ENCODE measurements at places on chromosomes 5 and 9. TPM values are rescaled to one million over a fixed set of nuclear protein-coding genes. Genes with fewer than 3 reads are reported as not detected.

- H3K4me3 ChIP-seq = no peak overlapping the region
- no peaks in the 10 kb centered on the region for H3K36me3 ChIP-seq
- no peak for DNase-seq
- H3K27me3 ChIP-seq = no peaks in the 10 kb centered on the region
Measured at GRCh38 chr5:115298811-115299210, 2.4 kb upstream of the CCDC112 start.

DNA sequence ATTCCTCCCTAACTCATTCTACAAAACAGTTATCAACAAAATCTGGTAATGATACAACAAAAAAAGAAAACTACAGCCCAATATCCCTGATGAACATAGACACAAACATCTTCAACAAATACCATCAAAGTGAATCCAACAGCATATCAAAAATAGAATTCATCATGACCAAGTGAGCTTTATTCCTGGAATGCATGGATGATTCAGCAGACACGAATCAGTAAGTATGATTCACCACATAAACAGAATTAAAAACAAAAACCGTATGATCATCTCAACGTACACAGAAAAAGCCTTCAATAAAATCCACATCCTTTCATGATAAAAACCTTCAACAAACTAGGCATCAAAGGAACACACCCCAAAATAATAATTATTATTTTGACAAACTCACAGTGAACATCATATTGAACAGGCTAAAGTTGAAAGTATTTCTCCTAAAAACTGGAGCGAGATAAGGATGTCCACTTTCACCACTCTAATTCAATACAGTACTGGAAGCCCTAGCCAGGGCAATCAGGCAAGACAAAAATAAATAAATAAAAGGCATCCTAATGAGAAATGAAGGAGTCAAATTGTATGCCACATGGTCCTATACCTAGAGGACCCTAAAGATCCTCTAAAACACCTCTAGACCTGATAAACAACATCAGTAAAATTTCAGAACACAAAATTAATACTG is 305.1 kb upstream of the RGMB start:
- no peak overlapping the region for H3K27ac ChIP-seq
- no peak for DNase-seq
- no peak overlapping the region for H3K4me3 ChIP-seq

GRCh38 chr5:75524591-75524990 is 12.9 kb downstream of the POLK start:
- H3K27ac ChIP-seq = no peak overlapping the region
- H3K36me3 ChIP-seq = no peaks in the 10 kb centered on the region
- DNase-seq = no peak
- H3K4me3 ChIP-seq = no peak overlapping the region
- no peaks in the 10 kb centered on the region for H3K4me1 ChIP-seq

Gene SLC1A1
- total RNA-seq = 6.5 TPM

- H3K36me3 ChIP-seq = no peaks in the 10 kb centered on the region
- H3K4me1 ChIP-seq = no peaks in the 10 kb centered on the region
- no peaks in the 10 kb centered on the region for H3K27me3 ChIP-seq
- H3K4me3 ChIP-seq = no peak overlapping the region
- no peak for DNase-seq
- no peak overlapping the region for H3K27ac ChIP-seq
Measured at GRCh38 chr9:3836011-3836410, 310.2 kb upstream of the RFX3 start.

GRCh38 chr9:106718936-106719335 is 144.0 kb upstream of the ZNF462 start:
- no peak overlapping the region for H3K27ac ChIP-seq
- H3K4me3 ChIP-seq = no peak overlapping the region
- DNase-seq = no peak
- no peaks in the 10 kb centered on the region for H3K4me1 ChIP-seq
- H3K36me3 ChIP-seq = no peaks in the 10 kb centered on the region
- H3K27me3 ChIP-seq = no peaks in the 10 kb centered on the region

DNA sequence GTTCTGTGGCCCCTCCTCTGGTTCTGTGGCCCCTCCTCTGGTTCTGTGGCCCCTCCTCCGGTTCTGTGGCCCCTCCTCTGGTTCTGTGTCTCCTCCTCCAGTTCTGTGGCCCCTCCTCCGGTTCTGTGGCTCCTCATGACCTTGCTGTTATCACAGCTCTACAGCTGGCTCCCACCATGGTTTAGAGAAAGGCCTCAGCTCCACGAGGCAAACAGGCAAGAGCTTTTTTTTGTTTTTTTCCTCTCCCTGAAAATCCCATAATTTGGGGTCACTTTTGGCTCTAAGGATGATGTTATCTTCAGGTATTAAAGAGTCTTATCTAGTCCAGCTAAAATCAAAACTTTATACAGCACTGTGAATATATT is 31.8 kb downstream of the C5orf15 start:
- H3K27ac ChIP-seq = no peak overlapping the region
- no peak for DNase-seq
- H3K27me3 ChIP-seq = no peaks in the 10 kb centered on the region
- no peak overlapping the region for H3K4me3 ChIP-seq
- peaks cover 11% of the 10 kb centered on the region for H3K4me1 ChIP-seq
- H3K36me3 ChIP-seq = no peaks in the 10 kb centered on the region

Gene ZNF658
- not detected for total RNA-seq

- H3K4me3 ChIP-seq = no peak overlapping the region
- no peak for DNase-seq
- no peaks in the 10 kb centered on the region for H3K36me3 ChIP-seq
- H3K27ac ChIP-seq = no peak overlapping the region
- no peaks in the 10 kb centered on the region for H3K4me1 ChIP-seq
- H3K27me3 ChIP-seq = no peaks in the 10 kb centered on the region
Measured at GRCh38 chr5:53039855-53040254, 50.7 kb downstream of the ITGA2 start.

- H3K36me3 ChIP-seq = no peaks in the 10 kb centered on the region
- no peak overlapping the region for H3K4me3 ChIP-seq
- DNase-seq = no peak
- H3K27ac ChIP-seq = no peak overlapping the region
Measured at GRCh38 chr5:34584165-34584564, 72.0 kb upstream of the RAI14 start.

DNA sequence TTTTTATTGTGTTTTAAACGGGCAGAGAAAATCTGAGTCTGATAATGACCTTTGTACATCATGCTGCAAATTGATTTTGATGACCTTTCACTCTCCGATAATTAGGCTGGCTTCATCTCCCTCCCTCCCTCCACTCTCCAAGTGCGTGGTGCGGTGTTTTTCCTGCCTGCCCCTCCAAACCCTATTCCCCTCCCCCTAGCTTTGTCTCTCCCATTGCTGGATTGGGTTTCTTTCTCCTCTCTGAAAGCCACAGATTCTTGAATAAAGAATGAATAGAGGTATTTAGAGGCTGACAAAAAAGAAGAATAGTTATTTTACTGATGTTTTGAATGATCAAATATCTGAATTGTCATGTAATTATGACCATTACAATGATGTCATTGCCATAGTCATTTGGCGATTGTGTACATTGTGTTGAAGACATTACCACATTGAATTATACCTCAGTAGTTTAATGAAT is 571.1 kb upstream of the ZNF608 start:
- no peak overlapping the region for H3K4me3 ChIP-seq
- H3K4me1 ChIP-seq = no peaks in the 10 kb centered on the region
- H3K27ac ChIP-seq = no peak overlapping the region
- H3K27me3 ChIP-seq = no peaks in the 10 kb centered on the region

- no peak for DNase-seq
- no peak overlapping the region for H3K4me3 ChIP-seq
- no peaks in the 10 kb centered on the region for H3K36me3 ChIP-seq
- no peak overlapping the region for H3K27ac ChIP-seq
- no peaks in the 10 kb centered on the region for H3K4me1 ChIP-seq
Measured at GRCh38 chr9:90059436-90059835, 454.6 kb downstream of the GADD45G start.

DNA sequence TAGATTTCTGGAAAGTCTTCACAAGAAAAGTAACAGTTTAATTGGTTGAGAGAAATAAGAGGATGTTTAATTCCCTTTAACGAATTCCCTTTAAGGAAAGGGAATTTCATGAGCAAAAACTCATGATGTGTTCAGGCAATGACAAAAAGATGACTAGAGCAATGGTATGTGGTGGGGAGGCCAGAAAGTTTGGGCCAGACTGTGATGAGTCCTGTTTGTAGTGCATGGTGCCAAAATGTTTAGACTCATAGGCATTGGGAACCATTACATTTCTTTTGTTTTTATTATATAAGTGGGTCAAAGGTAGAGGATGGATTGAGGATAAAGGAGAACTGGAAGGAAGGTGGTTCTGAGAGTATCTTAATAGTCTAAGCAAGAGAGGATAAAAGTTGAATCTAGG is 10.9 kb downstream of the CNTRL start:
- H3K36me3 ChIP-seq = peaks cover 3% of the 10 kb centered on the region
- no peak overlapping the region for H3K27ac ChIP-seq
- H3K4me3 ChIP-seq = no peak overlapping the region
- H3K4me1 ChIP-seq = no peaks in the 10 kb centered on the region
- no peak for DNase-seq

DNA sequence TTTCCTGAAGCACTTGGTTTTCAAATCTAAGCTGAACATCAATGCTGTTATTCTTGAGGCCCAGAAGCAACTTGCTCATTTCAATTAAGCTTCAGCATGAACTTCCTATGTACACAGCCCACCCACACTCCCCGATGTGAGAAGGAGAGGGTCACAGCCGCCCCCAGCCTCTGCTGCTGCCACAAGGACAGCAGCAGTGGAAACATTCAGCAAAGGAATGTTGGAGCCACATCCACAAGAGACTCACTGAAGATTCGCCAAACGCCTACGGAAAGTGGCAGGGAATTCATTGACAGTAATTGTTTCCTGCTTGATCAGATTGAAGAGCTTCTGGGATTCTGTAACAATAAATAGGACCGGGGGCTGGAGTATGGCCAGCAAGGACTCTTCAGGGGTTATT is 2.9 kb downstream of the TGFBI start:
- H3K4me1 ChIP-seq = peaks cover 23% of the 10 kb centered on the region
- H3K27me3 ChIP-seq = no peaks in the 10 kb centered on the region
- H3K27ac ChIP-seq = no peak overlapping the region
- no peak overlapping the region for H3K4me3 ChIP-seq
- no peaks in the 10 kb centered on the region for H3K36me3 ChIP-seq

DNA sequence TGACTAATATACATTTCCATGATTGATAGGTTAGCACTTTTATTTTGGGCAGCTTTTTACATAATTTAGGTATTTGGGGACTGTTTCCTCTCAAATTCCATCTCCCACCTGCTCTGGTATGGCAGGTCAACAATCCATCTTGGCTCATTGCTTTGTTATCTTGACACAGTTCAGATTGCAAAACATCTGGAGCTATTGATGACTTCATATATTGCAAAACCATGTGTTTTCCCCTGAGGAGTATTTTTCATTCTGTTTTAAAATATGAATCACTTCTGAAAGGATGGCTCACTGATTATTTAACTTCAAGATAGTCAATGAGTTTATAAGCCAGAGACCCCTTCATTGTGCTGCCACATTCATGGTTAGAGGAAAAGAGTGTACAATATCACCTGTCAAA is 1206.0 kb upstream of the C9orf72 start:
- DNase-seq = no peak
- no peaks in the 10 kb centered on the region for H3K27me3 ChIP-seq
- H3K4me1 ChIP-seq = no peaks in the 10 kb centered on the region
